ENCODE measurements at places on chromosomes 11 and 22.

GRCh38 chr11:73240190-73240781 lies 22.2 kb downstream of the P2RY2 start:
- no peak for DNase-seq

DNA sequence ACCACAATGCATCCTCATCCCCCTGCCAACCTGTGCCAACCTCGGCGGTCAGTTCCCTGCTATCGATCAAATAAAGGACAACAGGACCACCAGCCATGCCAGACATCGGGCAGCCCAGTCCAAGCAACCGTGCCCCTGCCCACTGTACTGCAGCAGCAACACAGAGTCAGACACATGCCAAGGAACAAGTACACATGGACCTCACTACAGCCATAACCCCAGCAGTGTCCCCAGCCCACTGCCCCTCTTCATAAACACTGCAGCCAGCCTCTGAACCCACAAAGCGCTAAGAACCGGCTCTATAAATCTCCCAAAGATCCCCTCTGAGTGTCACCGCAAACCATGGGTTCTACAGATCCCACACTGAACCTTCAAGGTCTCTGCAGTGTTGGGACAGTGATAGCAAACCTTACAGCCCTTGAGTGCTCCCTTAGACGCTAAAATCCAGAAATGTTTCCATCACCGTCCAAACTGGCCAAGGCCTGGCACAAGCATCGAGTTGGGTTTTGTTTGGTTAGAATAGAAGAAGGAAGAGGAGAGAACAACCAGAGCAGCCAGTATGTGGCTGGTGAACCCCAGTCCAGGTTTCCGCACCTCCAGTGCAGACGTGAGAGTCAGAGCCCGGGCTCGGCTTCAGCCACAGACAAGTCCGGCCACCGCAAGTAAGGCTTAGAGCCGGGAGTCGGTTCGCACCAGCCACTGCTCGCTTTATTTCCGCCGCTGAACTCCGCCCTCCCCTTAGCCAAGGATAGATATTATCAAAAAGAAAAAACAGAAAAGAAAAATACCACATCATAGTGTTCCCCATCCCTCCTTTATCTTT lies 7.9 kb downstream of the PAX6 start:
- no peak for DNase-seq

GRCh38 chr11:126293726-126294125 lies 10.1 kb upstream of the DCPS start:
- no peak for DNase-seq

GRCh38 chr11:128904656-128905344 lies 13.6 kb downstream of the KCNJ5 start:
- DNase-seq, result peak; percentile 63

- no peak for DNase-seq
Measured at GRCh38 chr11:12565406-12565805, 108.8 kb upstream of the TEAD1 start.
